ENCODE measurements at places on chromosomes 2 and 18. TPM values are rescaled to one million over a fixed set of nuclear protein-coding genes. Genes with fewer than 3 reads are reported as not detected.

DNA sequence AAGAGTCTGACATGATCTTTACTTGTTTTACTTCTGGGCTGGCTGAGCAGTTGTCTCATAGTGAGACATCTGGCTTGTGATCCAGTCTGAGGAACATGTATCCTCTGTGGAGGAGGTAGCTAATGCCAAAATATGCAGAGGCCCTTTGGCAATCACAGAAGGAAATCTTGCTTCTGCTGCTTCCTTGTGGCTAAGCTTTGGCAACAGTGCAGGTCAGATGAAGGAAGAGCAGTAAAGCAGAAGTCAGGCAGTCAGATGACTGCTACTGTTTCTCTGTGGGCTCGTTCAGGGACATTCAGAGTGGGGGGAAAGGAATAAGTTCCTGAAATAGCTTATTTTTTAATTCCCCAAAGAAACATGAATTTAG lies 22.3 kb downstream of the DOK1 start:
- no peak for DNase-seq

Gene RPE
- 48.2 TPM for total RNA-seq

Gene IL1R2
- not detected for total RNA-seq

- no peak for DNase-seq
Measured at GRCh38 chr2:99862566-99862965, 279.8 kb downstream of the AFF3 start.

DNA sequence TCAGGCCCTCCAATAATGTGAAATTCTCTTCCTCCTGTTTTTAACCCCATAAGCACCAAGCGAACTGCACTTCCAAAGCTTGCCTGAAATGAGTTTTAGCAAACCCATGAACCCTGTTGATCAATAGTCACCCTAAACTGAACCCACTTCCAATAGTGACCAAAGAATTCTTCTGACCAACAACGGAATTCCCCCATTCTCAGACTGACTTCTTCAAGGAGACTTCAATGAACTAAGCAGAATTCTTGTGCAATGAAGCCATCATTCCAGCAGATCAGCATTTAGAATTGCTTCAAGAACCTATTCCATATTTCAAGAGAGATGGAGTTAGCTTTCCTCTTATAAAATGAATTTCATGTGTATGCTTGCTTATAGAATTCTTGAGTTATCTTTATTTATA lies 176.9 kb upstream of the FN1 start:
- DNase-seq = no peak

DNA sequence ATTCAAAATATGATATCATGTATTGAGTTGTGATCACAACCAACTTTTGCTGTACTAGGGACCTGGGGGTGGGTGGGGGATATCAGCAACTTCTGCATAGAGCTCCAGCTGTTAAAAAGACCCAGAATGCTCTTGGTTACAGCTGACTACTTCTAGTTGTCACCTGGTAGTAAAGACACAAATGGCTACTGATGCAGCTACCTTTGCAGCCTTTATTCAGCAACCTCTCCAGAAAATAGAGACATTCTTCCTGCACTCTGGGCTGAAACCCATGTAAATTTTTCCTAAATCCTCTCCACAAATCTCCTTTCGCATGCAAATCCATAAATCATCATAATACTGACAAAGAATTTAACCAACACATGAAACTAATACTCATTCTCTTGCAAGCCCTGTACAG lies 238.3 kb downstream of the TCF4 start:
- DNase-seq = no peak

DNA sequence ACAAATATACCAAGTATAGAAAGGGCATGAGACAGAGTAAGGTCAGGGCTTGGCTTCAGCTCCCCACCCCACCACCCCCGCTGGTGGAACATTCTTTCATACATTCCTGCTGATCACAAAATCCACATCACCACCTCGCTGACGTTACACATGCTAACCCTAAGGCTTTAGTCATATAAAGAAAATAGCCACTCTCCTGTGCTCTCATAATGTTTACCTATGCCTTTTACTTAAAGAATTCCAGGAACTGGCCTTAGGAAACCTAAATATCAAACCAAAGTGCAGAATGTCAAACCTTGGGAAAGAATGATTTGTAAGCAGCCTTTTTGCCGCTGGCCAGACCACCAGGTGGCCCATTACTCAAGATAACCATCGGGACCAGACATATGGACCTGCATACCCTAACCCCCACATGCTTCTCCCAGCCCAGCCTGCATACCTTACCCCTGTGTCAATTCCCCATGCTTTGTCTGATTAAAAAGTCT lies 136.3 kb upstream of the SLC39A10 start:
- DNase-seq = no peak

GRCh38 chr18:38693104-38693503 lies 1127.5 kb upstream of the CELF4 start:
- no peak for DNase-seq

DNA sequence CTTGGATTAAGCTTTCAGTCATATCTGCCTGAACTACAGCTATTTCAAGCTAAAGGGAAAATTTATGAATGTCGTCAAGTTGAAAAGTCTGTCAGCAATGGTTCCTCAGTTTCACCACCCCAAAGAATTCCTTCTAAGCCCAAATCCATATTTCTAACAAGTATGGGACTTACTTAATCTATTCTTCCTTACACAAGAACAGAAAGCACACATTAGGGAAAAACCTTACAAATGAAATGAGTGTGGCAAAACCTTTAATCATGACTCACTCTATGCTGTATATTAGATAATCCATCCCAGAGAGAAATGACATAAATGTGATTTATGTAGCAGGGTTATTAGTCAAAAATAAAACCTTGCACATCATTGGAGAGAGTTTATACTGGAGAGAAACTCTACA lies 78.9 kb downstream of the RAB31 start:
- DNase-seq = no peak

Gene UGT1A3
- total RNA-seq = not detected

- no peak for DNase-seq
Measured at GRCh38 chr18:13572721-13573120, 153.6 kb downstream of the FAM210A start.

GRCh38 chr18:3457261-3457724 lies 7.3 kb downstream of the TGIF1 start:
- DNase-seq = no peak

Gene KATNAL2
- 0.76 TPM for total RNA-seq

DNA sequence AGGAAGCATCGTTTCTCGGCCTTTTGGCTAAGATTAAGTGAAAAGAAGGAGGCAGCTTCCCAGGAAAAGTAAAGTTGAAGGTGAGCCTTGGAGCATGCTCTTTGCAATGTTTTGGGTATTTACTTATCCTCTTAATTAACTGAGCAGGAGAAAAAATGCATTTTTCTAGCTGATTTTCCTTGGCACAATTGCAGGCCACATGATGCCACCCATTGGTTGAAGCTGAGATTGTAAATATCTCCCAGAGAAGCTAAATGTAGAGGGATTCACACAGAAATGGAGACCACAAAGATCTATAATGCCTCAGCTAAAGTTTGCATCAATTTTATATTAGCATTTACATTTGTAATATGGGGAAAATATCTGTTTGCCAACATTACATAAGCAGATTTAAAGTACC lies 294.1 kb downstream of the KCNS3 start:
- no peak for DNase-seq

- no peak for DNase-seq
Measured at GRCh38 chr18:33805592-33805991, 227.6 kb downstream of the ASXL3 start.

GRCh38 chr2:37568565-37568964 lies 102.9 kb downstream of the CDC42EP3 start:
- peak; percentile 50 for DNase-seq

Gene GTF2A1L
- total RNA-seq = not detected

- no peak for DNase-seq
Measured at GRCh38 chr2:237596520-237597195, 6.1 kb upstream of the RAB17 start.

Gene PIEZO2
- not detected for total RNA-seq

Gene ARHGEF4
- 2.9 TPM for total RNA-seq

Gene EVA1A
- total RNA-seq = not detected

Gene RGPD4
- total RNA-seq = not detected

DNA sequence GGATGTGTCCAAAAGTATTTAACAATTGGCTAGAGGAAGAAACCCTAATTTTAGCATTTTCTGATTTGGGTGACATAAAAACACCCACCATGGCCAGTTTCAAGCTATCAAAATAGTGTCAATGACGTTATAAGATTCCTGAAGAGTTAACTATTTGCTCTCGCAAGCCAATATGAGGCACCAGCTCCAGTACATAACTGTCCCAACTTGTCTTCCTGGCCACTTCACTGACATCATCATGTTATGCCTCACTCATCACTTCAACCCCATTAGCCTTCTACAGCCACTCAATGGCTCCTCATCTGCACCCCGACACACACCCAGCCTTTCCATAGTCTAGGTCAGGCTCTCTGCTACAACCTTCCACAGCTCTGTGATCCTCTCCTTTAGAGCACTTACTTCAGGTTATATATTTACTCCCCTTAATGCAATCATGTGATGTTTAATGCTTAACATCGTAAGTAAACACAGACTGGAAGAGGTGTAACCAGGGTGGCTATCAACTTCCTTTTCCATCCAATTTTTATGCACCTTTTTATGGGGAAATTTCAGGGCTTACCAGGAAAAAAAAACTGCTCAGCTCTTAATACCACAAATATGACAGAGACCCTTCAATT lies 158.7 kb downstream of the VWC2L start:
- DNase-seq = no peak

- DNase-seq = no peak
Measured at GRCh38 chr2:199818026-199818425, 33.0 kb downstream of the FTCDNL1 start.

- no peak for DNase-seq
Measured at GRCh38 chr18:47418746-47419145, 167.3 kb upstream of the SKOR2 start.

Gene ABHD1
- total RNA-seq = 0.23 TPM

Gene STON1
- 1.9 TPM for total RNA-seq

GRCh38 chr18:68024716-68025115 lies 508.2 kb upstream of the DSEL start:
- no peak for DNase-seq

Gene TSPYL6
- total RNA-seq = not detected

DNA sequence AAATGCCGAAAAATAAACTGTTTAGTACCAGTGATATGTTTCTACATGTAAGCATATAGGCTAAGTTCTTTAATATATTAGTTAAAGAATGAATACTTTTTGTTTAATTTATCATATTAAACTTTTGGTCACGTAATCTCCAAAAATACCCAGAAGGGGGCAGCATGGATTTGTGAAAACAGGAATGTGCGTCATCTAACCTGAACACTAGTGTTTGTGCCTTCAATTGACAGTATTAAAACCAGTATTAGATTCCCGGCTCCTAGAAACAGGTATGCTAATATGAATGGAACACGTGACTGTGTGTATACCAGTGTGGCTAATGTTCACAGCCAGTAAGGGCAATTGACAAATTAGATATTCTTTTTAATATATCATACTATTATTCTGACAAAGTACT lies 51.8 kb downstream of the WDR7 start:
- DNase-seq = peak; percentile 31

Gene NRP2
- 4.0 TPM for total RNA-seq

GRCh38 chr2:121203591-121204249 lies 81.3 kb downstream of the TFCP2L1 start:
- DNase-seq = no peak

Gene TGFA
- total RNA-seq = not detected

GRCh38 chr2:96340493-96341414 lies 5.2 kb downstream of the NCAPH start:
- DNase-seq = no peak

DNA sequence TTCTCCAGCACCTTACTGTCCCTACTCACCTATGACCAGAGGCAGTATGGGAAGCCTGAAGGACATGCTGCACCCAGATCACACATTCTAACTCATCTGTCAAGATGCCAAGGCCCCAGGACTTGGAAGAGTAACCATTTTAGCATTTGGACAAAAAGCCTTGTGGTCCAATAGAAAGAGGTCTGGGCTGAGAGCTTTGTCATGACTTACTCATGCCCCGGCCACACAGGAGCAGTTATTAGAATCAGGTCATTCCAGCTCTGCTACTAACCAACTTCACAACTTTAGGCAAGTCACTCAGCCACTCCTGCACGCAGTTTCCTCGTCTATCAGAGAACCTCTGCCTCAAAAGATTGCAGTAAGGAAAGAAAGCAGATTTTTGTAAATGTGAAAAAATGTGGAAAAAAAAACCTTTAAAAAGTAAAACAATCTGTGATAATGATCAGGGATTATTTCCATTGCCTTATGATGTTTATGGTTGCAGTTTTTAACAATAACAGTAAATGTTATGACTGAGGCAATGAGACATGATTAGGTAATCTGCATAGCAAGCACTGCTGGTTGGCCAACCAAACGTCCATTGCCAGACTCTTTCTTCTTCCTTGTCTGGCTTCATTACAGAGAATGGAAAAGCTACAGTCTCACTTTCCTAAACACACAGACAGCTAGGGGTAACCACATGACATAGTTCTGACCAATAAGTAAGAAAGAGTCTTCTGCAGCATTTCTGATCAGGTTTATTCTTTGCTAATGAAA lies 255.4 kb upstream of the CHAC2 start:
- no peak for DNase-seq

DNA sequence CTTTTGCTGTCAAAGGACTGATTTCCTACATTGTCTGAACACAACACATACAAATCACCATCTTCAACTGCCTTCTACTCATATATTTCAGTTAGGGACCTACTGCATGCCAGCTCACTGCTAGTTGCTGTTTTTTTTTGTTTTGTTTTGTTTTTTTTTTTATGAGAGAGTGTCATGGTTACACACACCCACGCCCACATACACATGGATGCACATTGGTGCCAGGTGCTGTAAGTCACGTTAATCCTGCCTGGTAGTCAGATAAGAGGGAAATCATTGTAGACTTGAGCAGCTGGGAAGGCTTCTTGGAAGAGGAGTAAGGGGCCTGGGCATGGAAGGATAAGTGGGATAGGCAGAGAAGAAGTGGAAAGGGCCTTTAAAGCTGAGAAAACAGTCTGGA lies 209.9 kb downstream of the TDRD15 start:
- DNase-seq = no peak

DNA sequence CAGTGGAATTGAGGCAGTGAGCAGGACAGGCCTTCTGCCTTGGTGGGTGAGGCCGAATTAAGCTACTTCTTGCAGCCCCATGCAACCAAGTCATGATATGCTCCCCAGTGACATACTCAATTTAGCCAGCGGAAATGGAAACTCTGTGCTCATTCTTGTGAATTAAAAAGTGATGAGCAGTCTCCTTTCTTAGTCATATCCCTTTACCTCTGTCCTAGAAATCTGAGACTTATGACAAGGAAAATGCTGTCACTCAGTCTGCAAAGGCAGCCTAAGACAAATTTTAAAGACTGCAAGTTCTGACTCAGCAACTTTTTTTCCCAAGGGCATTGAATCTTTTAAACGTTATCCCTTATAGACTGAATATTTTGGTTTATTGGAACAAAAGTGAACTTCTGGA lies 218.2 kb downstream of the SH3BP4 start:
- DNase-seq = no peak
